OCI-M1 (cell line): ENCODE measurements at places on chromosomes 11 and 22.

GRCh38 chr11:9330387-9331384 is 16.3 kb upstream of the TMEM41B start:
- no peak for DNase-seq

DNA sequence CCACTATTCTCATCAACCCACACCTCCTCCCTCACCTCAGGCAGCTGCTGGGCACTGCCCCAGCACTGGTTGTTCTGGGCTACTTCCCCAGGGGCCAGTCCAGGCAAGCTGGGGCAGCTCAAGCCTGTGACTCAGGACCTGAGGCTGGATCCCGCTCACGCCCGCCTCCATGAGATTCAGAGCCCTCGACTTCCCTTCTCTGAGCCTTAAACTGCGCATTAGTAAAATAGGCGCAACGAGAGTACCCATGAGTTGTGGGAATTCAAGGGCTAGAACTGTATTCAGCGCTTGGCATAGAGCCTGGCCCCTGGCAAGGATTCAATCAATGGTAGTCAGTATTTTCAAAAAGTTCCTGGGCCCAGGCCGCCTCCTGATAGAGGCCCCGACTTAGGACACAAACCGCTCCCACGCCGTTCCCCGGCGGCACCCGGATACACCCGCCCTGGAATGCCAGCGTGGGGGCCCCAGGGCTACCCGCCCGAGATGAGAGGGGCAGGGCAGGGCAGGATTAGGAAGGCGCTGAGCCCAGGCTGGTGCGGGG is 723 bp upstream of the CD82 start:
- peak; percentile 76 for DNase-seq

DNA sequence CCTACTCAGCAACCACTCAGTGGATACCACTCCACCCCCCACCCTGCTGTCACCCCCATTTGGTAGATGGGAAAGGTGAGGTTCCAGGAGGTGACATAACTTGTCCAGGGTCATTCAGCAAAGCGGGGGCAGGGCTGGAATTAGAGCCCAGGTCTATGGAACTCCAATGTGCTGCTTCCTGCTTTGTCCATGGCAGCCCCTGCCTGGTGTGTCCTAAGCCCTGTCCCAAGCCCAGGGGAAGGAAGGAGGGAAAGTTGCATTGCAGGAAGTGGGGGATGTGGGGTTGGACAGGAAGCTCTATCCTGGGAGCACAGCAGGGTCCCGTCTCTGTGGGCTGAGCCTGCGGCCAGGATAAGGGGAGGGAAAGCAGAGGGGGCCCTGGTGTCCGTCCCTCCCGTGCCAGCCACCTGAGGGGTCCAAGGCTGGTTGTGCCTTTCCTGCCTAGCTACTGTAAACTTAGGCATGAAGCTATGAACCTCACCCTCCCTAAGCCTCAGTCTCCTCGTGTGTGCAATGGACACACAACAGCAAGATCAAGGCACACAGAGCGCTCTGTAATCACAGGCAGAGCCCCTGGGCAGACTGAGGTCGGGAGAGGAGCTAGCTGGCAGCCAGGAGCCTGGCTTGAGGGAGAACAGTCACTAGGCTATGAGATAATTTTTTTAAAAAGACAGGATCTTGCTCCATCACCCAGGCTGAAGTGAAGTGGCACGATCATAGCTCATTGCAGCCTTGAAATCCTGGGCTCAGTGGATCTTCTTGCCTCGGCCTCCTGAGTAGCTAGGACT is 12.9 kb downstream of the GAL3ST1 start:
- DNase-seq: no peak

DNA sequence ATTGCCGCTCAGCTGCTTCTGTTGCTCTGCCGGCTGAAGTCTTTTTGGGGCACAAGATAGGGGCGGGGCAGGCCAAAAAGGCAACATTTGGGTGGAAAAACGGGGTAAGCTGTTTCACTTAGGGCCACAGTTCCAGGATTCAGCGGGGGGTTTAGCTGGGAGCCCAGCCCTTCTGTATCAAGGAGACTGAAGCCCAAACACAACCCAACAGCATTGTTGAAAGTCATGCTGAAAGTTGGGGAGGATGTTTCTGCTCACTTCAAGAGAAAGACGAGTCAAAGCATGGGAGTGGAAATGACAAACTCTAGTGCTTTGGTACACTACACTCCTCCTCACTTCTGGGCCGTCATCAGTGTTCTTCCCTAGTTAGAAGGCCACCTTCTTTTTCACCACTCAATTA is 56.1 kb upstream of the GNAZ start:
- DNase-seq: no peak

DNA sequence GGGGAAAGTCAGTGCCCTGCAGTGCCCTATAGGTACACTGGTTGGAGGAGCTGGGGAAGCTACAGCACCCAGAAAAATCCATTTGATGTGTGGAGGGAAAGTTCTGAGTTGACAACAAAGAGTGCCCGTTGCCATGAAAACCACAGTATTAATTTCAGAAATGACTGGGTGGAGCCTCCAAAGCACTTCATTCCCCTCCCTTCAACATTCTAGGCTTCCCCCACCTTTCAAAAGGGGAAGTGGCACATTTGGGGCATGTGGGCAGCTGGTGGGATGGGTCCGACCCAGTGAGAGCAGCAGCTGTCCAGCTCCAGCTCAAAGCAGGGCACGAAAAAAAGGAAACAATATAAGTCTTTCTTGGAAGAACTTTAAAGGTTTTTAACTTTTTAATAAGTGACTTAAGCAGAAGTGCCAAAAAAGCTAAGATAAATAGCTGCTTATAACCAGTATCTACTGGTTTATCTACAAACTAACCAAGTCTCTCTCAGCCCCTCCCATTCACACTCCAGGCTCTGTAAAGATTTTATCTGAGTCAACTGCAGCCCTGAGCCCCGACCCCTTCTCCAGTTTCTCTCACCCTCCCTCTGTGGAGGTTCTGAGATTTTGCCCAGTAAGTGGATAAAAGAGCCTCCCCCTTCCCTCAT is 9.0 kb upstream of the AHNAK start:
- DNase-seq: peak; percentile 90

GRCh38 chr11:95708681-95709080 is 80.9 kb downstream of the FAM76B start:
- no peak for DNase-seq

DNA sequence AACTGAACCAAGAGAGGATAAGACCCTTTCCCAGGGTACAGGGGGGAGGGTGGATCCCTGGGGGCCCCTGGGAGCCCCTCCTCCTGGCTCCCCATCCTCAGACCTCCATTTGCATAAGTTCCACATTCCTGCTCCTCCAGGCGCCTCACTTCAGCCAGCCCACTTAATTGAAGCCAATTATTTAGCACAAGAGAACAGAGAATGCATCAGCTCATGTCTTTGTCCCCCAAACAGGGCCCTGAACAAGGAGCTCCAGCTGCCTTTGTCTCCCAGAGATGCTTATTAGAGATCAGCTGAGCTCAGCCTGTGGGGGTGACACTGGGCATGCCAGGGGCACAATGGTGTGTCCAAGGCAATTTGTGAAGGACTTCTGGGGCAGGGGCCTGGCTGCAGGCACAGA is 89.9 kb upstream of the PRDM11 start:
- no peak for DNase-seq

DNA sequence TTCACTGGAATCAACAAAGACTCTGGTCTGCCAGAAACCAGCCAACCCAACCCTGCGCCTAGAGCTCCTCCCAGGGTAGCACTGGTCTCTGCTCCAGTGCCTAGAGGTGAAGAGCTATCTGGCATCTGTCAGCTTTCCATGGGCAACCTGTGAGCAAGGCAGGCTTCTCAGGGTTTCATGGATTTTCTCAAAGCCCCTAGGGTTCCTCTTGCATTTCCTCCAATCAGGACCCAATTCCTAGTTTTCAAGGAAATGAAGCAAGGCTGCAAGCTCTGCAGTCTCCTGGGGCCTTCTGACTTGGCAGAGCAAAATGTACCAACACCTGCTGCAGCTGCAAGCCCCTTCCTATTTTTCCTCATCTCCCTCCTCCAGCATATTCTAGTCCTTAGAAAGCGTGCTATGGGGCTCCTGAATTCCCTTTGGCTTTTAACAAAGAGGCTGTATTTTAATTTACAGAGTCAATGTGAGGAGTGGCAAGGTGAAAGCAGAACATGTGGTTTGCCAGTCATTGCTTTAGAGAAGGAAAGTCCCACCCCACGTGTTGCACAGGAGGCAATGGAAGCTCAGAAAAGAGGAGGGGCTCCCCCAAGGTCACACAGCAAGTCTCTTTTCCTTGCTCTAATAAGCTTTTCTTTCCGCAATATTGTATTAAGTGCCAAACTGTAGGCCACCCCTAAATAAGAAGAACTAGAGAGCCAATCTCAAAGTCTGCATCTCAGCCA is 33.0 kb upstream of the RIC3 start:
- no peak for DNase-seq

- no peak for DNase-seq
Observed at GRCh38 chr11:4370166-4370565, 2.0 kb upstream of the OR52B4 start.

DNA sequence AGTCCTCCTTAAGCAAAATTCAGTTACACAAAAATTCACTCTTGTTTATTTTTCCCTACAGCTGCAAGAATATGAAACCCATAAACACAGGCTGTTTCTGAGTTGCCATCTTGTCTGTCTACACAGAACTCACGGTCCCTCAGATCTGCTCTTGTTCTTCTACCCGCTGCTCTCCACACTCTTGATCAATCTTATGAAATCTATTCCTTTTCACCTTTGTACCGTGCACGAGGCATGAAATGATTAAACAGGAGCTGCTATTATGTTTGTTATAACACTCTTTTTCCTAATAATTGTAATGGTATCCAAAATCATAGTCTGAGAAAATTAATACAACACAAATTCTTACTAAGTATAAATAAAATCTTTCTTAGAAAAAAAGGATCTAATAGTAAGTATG is 266.1 kb upstream of the PITPNB start:
- DNase-seq: no peak

GRCh38 chr22:39859903-39860588 is 33.5 kb downstream of the ENTHD1 start:
- no peak for DNase-seq

GRCh38 chr11:28476049-28476448 is 367.9 kb downstream of the METTL15 start:
- no peak for DNase-seq

DNA sequence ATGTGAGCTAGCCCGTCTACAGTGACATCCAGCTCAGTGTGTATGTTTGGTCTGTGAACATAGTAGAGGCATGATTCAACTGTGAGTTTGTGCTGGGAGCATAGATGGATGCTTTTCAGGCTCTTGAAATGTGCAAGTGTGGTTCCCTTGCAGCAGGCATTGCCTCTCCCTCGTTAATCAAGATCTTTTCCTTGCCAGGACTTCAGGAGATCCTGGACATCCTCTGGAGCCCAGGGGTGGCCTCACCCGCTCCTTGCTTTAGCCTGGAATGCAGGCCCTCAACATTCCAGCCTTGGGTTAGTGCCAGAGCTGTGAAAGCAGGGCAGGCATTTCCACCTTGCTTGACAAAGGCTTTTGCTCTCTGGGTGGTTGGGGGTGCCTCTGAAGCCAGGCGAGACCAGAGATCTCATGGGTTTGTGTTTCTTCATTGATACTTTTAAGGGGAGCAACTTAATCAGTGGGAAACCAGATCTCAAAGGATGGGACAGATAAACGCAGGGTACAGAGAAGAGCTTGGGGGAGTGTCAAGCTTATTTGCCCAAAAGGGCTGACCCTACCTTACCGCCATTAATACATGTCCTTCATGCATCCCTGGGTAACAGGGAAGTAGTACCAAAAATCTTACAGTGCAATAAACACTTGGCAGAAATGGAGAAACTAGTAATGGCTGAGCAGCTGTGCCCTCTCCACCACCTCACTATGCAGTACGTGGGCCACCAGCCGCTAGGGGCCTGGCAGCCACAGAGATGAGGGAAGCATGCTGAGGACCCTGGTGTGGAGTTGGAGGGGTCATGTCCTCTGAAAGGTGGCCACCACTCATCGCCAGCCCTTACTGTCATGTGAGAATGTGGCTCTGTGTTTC is 72.1 kb downstream of the PTPRJ start:
- no peak for DNase-seq

- no peak for DNase-seq
Observed at GRCh38 chr22:22711532-22711913, 67.1 kb downstream of the GGTLC2 start.

DNA sequence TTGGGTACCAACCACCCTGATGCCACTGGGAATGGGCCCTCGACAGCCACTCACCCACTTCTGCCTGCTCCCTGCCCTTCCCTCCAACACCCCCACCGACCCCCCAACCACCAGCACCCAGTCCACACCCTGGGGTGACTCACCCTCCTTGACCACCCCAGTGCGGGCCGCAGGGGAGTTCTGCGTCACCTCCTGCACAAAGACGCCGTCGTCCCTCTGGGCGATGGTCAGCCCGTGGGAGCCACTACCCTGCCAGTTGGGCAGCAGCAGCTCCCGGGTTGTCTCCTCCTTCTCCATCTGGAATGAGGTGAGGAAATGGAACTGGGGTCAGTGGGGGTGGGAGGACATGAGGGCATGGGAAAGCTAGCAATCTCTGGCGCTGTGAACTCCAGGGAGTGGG is 10.8 kb downstream of the AHNAK start:
- no peak for DNase-seq

DNA sequence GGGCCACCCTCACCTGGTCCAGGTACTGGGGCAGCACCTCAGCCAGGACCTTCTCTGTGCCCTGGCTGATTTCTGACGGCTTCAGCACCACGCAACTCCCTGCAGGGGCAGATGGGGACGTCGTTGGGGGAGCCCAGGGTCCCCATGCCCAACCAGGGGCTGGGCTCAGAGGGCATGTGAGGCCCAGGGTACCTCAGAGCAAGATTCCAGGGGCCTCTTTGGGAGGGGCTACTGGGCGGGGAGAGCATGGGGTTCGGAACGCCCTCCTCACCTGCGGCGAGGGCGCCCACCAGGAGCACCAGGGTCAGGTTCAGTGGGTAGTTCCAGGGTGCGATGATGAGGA is 8.1 kb downstream of the ALDH3B2 start:
- no peak for DNase-seq

DNA sequence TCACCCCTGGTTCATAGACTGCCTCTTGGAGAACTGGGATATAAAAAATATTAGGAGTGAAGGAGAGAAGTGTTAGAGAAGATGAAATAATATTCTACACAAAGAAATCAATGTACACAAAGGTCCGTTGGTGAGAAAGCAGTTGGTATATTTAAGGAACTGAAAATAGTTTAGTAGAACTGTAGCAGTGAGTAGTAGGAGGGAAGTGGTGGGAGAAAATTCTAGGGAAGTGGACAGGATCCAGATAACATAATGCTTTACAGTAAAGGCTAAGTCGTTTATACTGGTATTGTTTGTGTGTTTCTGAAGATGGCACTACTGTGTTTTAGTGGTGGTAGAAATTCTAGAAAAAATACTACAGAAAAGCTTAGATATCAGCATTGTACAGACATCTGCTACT is 120.8 kb upstream of the CHORDC1 start:
- DNase-seq: peak; percentile 58
